ENCODE measurements at places on chromosomes 5 and 9. TPM values are rescaled to one million over a fixed set of nuclear protein-coding genes. Genes with fewer than 3 reads are reported as not detected.
A peak's percentile ranks its signal among the peaks of the same experiment; 100 is the strongest.

IQGAP2 gene
- 92.8 TPM for total RNA-seq

GRCh38 chr5:17105744-17106418 lies 111.5 kb upstream of the BASP1 start:
- DNase-seq = no peak

- peak; percentile 37 for DNase-seq
These were observed 117.2 kb downstream of the SPATA31D1 start for GRCh38 chr9:82105729-82106128.

DNA sequence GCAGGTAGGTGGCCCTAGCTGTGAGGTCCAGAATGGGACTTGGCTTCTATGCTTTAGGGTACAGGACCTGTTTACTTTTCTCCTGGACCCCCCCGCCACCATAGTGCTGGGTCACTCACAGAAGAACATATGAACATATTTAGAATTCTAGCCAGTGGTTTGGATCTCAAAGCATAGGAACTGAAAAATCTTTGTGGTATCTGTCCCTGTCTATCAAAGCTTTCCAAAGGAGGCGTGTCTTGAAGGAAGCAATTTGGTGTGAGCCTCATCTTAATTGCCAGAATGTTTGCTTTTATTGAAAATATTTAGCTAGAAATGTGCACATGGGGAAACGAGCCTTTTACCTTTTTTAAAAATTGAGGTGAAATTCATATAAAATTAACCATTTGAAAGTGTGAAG lies 6.2 kb downstream of the PHF2 start:
- no peak for DNase-seq

- no peak for DNase-seq
These were observed 373.3 kb upstream of the FAM174A start for GRCh38 chr5:100161868-100162267.

- DNase-seq = no peak
These were observed 323.8 kb downstream of the PSAT1 start for GRCh38 chr9:78620764-78621163.

DNA sequence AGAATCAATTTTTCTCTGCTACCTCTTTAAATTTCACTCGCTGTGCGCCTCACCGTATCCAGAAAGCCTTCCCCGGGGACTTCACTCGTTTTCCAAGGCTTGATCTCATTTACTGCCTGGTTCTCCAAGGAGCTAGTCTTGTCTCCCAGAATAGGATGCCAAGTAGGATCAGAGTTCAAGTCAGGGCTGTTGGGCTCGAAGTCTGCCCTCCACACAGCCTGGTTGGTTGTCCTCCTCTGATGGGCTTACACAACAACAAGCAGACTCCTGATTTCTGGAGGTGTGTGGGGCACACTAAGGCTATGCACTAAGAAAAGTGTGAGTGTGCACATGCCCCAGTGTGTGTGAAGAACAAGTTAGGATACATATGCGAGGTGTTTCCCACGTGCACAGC lies 14.0 kb upstream of the TNIP1 start:
- no peak for DNase-seq

DNA sequence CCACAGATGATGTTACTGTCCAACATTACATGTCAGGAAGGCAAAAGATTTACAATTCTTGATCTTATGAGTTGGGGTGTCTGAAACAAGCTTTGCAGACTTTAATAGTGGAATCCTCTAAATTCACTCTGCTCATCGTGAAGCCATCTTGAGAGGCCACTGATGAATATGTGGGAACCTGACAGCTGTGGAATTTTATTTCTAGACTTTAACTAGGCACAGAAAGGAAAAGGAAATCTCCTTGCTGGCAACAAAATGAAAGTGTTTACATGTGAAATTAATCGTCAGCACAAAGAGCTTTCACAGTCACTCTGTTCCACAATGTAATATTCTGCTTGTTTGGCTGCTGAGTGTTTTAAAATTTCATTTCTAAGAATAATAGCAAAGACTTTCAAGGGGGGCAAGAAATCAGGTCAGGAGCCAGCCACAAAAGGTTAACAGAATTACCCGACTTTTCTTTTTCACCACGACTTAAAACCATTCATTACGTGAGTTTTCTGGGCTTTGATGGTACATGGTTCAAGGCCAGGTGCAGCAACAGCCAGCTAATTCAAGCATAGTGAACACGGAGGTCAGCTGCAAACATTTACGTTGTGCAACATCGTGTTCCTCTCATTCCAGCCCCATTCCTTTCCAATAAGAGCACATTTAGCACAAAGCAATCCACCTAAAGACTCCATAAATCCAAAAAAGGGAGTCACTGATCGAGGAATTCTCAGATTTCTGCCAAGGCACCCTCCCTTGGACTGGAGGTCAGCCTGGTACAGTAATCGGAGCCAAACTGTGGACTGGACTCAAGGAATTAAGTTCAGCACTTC lies 14.6 kb downstream of the NREP start:
- DNase-seq = no peak

DNA sequence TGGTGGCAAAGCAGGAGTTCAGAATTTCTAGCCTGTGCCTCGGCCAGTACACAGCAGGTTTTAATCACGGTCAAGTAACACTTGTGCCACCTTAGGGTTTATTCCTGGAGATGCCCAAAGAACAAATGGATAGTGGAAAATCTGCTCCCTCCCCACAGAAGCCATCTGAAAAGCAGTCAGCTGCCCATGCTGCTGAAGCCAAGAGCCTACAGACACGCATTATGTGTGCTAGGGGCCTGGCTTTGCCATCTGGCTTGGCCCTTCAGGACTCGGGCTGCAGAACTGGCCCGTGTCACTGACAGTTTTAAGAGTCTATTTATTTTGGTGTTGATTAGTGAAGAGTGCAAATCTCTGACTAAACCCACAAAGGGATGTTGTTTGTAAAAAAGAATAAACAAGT lies 11.1 kb downstream of the ARSB start:
- DNase-seq = no peak
